ENCODE measurements at places on chromosomes 12 and 14.

DNA sequence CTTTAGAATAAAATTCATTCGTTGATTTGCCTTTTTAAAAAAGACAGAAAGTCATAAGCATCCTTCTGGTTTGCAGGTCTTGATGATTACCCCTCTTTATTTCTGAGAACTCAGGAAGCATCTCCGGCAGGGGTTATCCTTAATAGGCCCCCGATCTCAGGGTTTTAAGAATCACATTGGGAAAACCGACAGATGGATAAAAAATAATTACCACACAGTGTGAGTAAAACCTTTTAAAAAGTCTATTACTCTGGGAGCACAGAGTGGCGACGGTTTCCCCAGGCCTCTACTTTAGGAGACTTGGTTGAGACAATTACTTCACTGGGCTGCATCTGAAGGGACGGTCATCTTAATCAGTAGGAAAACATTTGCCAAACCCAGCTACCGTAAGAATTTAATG is 56.5 kb downstream of the KCNMB4 start:
- no peak for DNase-seq

- no peak for DNase-seq
These were observed 315.4 kb upstream of the KITLG start for GRCh38 chr12:88895634-88896033.

GRCh38 chr14:62158779-62159178 is 396.6 kb downstream of the SNAPC1 start:
- no peak for DNase-seq

GRCh38 chr12:24605466-24605865 is 343.4 kb downstream of the BCAT1 start:
- no peak for DNase-seq

- DNase-seq, result no peak
These were observed 1.0 kb downstream of the PGF start for GRCh38 chr14:74954232-74954946.

- DNase-seq, result no peak
These were observed 5.9 kb upstream of the FOXN3 start for GRCh38 chr14:89422952-89423345.

DNA sequence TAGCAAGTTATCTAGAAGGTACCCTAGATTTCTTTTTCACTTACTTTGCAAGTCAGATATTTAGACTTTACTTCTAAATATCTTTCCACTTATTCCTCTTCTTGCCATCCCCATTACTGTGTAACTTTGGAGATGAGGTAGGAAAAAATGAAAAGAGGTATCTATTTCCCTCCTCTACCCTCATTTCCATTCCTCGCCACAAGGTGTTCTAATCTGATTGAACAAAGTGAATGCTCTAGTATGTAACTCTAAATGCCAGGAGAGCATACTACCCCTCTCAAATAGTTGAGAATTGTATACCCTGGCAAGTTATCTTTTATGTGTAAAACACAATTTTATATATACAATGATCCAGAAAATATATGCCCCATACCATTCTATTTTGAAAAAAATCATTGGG is 1.7 kb upstream of the LDHB start:
- no peak for DNase-seq

DNA sequence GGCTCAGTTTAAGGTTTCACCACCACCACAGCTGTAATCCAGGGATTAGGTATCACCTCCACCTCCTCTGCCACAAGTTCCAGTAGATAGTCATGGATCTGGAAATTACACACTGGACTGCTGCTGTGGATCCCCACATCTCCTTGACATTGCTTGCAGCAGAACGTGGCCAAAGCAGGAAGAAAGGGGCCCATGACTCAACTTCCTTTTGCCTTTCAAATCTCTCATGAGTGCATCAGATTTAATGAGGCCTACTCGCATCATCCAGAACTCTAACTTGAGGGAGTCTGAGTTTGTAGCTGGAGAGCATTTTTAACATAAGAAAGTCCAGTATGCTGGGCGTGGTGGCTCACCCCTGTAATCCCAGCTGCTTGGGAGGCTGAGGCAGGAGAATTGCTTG is 29.2 kb upstream of the TMED10 start:
- DNase-seq, result no peak

GRCh38 chr14:61502459-61503093 is 181.2 kb downstream of the PRKCH start:
- no peak for DNase-seq

GRCh38 chr14:45698462-45699134 is 445.6 kb upstream of the MIS18BP1 start:
- DNase-seq, result no peak

GRCh38 chr12:115700081-115700480 is 577.4 kb downstream of the MED13L start:
- no peak for DNase-seq

DNA sequence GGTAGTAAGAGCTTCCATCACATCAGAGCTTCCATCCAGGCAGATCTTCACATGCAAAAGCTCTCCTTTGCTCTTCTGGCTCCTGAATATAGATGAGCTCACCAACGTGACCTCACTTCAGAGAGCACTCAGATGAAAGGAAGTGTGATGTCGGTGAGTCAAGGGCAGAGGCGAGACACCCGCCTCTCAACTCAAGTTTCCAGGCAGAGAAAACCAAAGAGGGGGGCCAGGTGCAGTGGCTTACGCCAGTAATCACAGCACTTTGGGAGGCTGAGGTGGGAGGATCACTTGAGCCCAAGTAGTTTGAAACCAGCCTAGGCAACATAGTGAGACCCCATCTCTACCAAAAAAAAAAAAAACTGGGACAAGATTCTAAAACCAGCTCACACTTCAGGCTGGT is 126.9 kb downstream of the DUSP6 start:
- DNase-seq, result no peak

- DNase-seq, result no peak
These were observed 48.1 kb downstream of the DAD1 start for GRCh38 chr14:22540811-22541360.

DNA sequence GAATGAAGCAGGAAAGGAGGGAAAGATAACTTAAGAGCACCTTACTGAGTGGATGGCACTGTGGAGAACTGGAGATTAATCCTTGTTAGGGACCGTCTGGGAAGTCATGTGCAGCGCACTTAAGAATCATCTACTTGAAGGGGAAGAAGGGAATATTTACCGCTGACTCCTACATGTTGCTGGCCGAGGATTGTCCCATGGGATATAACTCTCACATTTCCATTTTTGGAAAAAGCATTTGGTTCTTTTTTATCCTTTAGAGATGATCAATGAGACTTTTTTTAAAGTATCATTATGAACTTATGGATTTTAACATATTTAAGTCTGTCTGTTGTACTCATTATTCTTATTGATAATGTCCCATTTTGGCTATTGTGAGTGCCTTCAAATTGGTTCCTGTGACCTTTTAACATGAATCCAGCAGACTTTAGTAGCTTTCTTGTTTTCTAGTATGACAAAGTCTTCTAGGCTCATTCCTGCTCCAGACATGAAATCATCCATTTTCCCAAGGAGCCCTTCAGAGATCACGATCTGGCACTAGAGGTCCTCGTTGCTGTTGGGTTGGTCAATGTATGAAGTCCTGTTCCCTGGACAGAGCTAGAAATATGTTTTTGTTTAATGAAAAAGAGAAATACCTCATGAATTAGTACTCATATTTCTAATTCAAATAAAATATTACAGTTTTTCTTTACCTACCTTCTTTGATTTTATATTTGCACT is 20.2 kb upstream of the FAM234B start:
- DNase-seq, result no peak

DNA sequence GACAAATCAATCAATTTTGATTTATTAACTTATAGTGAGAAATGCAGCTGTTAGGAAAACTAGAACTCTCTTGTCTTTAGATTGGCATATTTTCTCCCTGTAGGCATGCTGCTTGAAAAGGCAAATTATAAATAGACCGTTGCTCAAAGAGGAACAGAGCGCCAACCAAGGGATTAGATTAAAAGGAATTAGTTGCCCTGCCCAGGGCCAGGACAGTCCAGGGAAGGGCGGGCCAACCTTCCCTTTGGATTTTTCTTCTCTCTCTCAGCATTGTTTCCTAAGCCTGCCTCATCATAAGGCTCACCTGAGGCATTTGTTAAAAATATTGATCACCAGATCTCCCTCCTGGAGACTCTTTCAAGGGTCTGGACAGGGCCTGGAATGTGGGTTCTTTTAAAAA is 8.6 kb downstream of the CIPC start:
- DNase-seq, result no peak

GRCh38 chr12:65055859-65056258 is 65.2 kb downstream of the WIF1 start:
- no peak for DNase-seq

DNA sequence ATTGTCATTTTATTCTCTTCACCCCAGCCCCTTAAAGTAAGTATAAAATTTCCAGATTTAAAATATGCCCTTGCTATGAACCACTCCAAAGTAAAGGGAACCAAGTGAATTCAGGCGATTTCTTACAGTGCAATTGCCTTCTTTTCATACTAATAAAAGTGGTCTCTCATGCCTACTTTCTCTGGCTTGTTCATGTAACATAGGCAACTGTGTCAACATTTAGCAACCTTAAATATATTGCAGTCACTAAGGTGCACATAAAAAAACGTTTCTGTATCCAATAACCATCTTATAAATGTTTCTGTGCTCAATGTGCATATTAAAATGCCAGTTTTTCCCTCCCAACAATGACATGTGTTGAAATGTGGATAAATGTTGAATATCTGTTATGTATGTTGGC is 271.6 kb upstream of the DCN start:
- no peak for DNase-seq

GRCh38 chr12:21472197-21472823 is 29.1 kb downstream of the RECQL start:
- DNase-seq, result no peak

DNA sequence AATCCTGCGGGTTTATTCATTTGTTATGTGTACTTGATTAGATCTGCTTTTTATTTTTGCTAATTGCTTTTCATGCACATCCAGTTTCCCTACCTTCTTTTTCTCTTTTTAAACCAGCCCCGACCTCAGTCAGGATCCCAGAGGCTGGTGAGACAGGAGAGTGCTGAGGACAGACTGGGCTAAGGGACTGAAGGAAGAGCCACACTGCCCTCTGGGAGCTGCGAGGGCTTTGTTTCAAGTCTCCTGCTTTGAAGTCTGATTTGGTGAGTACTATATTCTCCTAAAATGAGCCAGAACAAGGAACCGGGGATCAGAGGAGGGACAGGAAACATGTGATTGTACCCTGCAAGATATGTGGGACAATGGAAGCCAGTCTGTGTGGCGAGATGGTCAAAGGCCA is 23.9 kb downstream of the PRICKLE1 start:
- DNase-seq, result no peak

GRCh38 chr12:25818596-25819390 is 139.7 kb upstream of the RASSF8 start:
- DNase-seq, result no peak

DNA sequence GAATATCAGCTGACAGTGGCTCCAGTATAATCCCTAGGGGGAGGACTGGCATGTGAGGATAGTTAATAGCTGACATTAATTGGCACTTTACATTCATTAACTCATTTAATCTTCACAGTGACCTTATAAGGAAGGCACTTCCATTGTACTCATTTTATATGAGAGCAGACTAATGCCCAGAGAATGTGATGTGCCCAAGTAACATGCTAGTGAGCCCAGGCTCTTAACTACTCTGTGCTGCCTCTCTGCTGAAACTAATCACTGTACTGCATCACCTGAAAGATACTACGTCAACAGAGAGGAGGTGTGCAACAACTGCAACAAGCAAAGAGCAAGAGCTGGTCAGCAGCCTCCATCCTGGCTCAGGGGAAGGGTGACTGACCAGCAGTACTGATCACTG is 40.1 kb downstream of the GALNT4 start:
- no peak for DNase-seq

- DNase-seq, result no peak
These were observed 36.0 kb upstream of the PLEKHG6 start for GRCh38 chr12:6274231-6275221.

- no peak for DNase-seq
These were observed 404.2 kb downstream of the GLT1D1 start for GRCh38 chr12:129257524-129257923.

DNA sequence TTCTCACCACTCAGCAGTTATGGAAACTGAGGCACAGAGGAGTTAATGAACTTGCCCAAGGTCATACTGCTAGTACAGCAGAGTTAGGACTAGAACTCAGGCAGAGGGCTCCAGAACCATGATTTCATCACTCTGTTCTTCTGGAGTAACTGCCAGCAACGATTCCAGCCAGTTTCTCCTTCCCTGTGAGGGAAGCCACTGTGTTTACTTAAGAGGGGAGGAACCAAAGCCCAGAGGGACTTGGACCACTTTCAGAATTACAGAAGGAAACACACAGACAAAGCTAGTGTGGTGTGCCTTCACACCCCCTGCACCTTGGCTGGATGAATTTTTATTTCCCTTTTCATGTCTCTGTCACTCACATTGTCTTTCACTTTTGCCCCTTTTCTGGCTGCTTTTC is 398.2 kb downstream of the DPF3 start:
- no peak for DNase-seq

DNA sequence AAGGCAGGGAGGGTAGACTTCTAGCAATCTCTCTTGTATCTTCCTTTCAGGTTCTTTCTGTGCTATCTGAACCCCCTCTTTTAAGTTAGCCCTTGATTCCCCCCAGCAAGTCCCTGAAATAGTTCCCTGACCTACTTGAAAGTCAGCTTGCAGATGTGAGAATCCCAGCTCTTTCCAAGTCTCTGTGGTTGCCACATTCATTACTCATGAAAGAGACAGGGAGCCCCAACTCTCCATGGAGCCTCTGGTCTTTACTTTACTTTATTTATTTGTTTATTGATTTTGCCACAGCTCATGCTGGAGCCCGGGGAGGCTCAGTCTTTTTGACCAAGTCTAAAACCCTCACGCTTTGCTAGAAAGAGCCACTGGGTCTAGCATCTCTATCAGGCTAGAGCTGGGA is 193.6 kb upstream of the FAR2 start:
- no peak for DNase-seq

GRCh38 chr14:87877877-87878276 is 115.1 kb downstream of the GALC start:
- no peak for DNase-seq

GRCh38 chr14:44989497-44990440 is 27.8 kb downstream of the TOGARAM1 start:
- no peak for DNase-seq

DNA sequence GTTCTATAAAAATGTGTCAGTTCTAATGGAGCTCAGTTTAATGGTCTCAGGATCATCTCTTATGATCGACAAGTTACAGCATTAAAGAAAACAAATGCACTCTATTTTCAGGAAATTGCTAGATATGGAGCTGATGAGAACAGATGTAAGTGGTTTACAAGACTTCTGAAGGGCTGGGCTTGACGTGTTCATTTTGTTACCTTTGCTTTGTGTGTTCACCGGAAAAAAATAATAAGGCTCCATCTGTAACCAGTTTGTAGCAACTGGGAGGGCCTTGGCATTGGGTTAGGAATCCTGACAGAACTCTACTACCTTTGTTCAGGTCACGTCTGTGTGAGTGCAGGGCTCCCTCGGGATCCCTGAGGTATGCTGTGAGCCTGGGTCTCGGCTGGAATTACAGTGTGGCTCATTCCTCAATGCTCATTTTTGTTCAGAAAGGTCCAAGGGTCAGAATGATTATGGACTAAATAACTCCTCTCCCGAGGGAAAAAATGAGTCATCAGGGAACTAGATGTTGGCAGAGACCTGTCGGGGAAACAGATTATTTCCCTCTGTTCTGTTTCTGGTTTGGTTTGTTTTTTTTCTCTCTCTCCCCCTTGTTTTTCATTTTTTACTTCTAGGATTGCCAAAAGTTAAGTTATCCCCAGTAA is 158.0 kb downstream of the SLC5A8 start:
- DNase-seq, result no peak

- no peak for DNase-seq
These were observed 51.1 kb downstream of the MIS18BP1 start for GRCh38 chr14:45201905-45202304.

- DNase-seq, result no peak
These were observed 35.1 kb downstream of the ATF7IP start for GRCh38 chr12:14400599-14400998.

- no peak for DNase-seq
These were observed 64.4 kb downstream of the C12orf42 start for GRCh38 chr12:103431387-103431786.

All from left lobe of liver (tissue), 2 donors.